ENCODE measurements at places on chromosomes 11 and 22.

GRCh38 chr11:130525307-130525706 is 76.9 kb downstream of the ADAMTS15 start:
- no peak for DNase-seq

DNA sequence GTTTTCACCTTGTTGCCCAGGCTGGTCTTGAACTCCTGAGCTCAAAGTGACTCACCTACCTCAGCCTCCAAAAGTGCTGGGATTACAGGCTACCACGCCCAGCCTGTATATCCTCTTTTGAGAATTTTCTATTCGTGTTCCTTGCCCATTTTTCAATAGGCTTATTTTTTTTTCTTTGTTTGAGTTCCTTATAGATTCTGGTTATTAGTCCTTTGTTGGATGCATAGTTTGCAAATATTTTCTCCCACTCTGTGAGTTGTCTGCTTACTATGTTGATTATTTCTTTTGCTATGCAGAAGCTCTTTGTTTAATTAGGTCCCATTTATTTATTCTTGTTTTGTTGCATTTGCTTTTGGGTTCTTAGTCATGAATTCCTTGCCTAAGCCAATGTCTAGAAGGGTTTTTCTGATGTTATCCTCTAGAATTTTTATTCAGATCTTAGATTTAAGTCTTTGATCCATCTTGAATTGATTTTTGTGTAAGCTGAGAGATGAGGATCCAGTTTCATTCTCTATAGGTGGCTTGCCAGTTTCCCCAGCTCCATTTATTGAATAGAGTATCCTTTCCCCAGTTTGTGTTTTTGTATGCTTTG is 17.7 kb upstream of the ZBED5 start:
- no peak for DNase-seq

DNA sequence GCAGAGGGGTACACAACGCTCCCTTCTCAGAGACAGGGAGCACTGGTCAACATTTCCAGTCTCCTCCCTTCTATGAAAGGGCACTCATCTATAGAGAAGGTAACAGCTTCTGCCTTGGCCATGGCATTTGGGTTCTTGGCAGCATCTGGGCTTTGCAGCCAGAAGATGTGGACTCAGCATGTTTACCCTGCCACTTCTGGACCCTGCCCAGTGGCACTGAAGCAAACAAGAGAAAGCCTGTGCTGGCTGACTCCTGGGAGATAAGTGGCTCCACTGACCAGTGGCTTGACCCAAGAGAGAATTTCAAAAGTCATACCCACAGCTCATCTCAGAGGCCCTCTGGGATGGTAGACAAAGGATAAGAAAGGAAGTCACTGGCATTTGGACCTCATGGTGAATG is 8.0 kb downstream of the CSNK2A3 start:
- DNase-seq: no peak

- DNase-seq: no peak
These were observed 268.0 kb downstream of the CTTN start for GRCh38 chr11:70666311-70666710.

- DNase-seq: no peak
These were observed 332 bp downstream of the TEAD1 start for GRCh38 chr11:12674571-12674935.

DNA sequence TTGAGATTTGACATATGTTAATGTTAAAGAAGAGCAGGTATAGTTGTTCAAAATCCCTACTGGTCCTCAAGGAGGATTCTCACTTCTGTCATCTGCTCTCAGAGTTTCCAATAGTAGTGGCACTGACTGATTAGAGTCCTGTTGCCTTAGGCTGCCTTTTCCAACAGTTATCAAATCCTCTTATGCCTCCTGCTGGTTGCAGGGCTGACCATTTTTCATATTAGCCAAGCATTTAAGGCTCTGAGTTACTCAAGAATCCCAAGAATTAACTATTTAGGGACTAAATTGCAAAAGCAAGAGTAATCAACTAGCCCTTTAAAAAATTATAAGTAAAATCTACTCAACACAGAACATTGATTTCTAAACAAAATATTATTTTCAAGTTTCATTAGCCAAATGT is 212.0 kb upstream of the CHORDC1 start:
- no peak for DNase-seq

GRCh38 chr11:6656936-6657335 is 1.3 kb upstream of the DCHS1 start:
- DNase-seq: no peak

DNA sequence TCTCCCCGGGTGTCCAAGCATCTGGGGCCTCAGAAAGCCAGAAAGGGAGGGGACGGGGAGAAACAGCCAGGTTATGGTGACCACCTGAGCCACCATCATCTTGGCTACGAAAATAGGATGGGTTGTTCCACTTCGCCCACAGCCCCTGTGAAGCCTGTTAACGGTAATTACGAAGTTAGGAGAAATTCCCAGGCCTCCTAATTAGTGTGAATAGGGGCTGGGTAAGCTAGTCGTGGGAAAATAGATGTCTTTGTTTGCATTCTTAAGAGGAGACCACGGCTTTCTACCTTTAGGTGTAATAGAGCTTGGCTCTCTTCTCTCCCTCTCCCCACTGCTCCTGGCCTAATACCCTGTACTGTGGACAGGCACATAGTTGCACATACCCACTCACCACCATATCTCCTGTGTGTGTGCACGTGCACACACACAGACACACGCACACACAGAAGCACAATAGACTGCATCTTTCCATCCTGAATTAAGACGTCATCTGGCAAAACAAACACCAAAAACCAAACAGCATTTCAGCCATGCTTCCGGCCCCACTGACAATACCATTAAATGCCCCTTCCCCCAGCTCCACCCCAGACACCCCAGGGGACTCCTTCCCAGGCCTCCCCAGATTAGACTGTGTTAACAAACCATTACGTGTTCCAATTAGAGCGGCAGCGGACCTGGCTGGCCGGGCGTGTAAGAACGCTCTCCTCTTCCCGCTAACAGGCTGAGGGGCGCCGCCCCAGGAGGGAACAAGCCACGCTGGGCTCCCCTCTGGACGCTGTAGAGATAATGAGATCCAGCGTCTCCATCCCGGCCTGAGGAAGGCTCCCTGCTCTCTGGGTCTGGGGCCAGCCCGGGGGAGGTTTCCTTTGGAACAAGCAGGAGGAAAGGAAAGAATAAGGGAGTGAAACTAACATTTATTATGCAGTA is 72.8 kb downstream of the TP53I11 start:
- DNase-seq: no peak

- DNase-seq: no peak
These were observed 8.3 kb downstream of the GAL3ST1 start for GRCh38 chr22:30566125-30566524.

GRCh38 chr11:31804312-31805036 is 6.6 kb downstream of the PAX6 start:
- no peak for DNase-seq

- DNase-seq: peak; percentile 76
These were observed at the start of gene CCDC89 for GRCh38 chr11:85685820-85686459. Gene CCDC89 (minus strand): TSS chr11:85686195. CDS start chr11:85686130, 65 bp downstream.

- DNase-seq: no peak
These were observed 52.2 kb downstream of the PRDM10 start for GRCh38 chr11:129950101-129951091.

DNA sequence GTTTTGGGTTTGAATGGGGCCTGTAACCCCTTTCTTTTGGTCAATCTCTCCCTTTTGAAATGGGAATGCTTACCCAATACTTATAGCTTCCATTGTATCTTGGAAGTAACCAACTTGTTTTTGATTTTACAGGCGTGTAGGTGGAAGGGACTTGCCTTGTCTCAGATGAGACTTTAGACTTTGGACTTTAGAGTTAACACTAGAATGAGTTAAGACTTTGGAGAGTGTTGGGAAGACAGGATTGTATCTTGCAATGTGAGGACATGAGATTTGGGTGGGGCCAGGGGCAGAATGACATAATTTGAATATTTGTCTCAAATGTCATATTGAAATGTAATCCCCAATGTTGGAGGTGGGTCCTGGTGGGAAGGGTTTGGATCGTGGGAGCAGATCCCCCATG is 1466.9 kb downstream of the LRRC4C start:
- DNase-seq: no peak

- DNase-seq: no peak
These were observed 564.8 kb downstream of the MIAT start for GRCh38 chr22:27222178-27222577.

GRCh38 chr11:108975026-108975425 is 310.2 kb downstream of the DDX10 start:
- DNase-seq: no peak

DNA sequence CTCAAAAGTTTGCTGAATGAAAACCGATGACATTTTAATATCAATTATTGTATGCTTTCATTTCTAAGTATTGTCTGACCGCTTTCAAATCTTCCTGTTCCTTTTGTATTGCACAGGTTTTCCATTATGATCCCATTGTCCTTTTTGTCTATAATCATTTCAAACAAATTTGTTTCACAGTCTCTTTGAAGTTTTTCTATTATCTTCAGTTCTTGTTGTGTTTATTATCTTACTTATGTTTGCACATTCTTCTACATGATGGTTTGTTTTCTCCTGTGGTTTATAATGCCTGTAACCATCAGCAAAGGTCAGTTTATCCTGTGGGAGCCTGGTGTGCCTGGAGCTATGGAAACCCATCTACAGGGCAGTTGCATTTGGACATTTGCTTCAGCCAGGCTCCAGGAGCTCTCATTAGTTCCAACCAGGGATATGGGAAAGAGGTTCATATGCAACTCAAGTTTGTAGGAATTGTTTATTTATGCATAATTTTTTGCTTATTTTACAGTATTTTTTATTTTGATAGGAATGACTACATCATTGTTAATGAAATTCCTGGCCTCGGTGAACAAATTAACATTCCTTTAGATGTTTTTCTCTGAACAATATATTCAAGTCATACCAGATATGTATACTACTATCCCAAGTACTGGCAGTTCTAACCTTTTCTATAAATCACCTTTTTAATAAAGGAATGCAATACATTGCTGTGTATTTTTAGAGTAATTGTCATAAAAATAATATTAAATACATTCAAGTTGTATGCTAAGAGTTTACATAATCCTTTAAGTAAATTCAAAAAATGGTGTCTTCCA is 179.2 kb downstream of the SBF2 start:
- no peak for DNase-seq

GRCh38 chr11:84140386-84141169 is 854.4 kb upstream of the CCDC90B start:
- no peak for DNase-seq

- no peak for DNase-seq
These were observed 171.5 kb downstream of the LDLRAD3 start for GRCh38 chr11:36115378-36115801.

- DNase-seq: no peak
These were observed 72.8 kb upstream of the MTMR2 start for GRCh38 chr11:95996621-95997235.

DNA sequence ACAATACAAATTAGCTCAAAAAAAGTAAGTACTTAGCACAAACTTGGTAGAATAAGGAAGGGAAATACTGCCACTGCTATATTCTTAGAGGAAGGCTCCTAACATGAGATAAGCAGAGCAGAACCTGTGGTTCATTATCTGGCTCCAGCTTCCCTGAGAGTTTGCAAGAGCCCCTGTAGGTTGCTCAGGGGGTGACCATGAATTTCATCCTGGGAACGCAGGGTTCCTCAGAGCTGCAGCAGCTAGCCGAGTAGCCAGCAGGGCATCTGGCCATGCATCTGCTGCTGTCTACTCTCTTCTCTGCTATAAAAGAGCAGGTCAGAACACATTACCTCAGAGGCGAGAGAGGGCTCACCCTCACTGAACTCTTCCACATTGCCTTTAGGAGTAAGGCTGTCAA is 67.3 kb downstream of the TRPC6 start:
- no peak for DNase-seq

GRCh38 chr11:116420030-116420429 is 352.8 kb downstream of the BUD13 start:
- no peak for DNase-seq

- DNase-seq: no peak
These were observed 734.6 kb upstream of the FAT3 start for GRCh38 chr11:91489989-91490388.

DNA sequence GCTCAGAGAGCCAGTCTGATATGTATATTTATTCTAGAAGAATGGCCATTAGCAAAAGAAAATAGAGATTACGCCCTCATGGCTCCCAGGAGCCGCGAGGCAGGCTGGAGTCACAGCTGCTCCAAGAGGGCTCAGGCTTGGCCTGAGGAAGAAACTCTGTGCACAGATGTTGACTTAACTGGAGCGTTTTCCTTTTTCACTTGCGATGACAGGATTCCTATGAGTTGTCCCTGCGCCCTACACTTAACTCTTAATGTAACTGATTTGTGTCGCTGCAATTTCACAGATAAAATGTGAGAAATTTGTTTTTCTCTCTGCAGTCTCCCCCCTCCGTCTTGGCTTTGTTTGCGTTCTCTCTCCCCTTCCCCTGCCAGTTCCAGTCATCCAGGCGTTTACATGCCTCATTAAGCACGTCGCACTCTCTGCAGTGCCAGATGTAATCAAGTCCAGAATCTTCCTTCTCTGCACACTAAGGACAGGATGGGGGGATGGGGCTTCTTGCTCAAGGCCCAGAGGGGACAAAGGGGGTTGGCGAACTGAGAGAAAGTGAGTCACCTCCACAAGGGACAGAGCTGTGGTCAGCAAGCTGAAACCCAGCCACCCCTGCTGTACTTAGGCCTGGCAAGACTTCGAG is 1060.1 kb downstream of the NTM start:
- DNase-seq: no peak

Measured in omental fat pad (tissue), 4 donors.